ENCODE measurements at places on chromosomes 2 and 18.

DNA sequence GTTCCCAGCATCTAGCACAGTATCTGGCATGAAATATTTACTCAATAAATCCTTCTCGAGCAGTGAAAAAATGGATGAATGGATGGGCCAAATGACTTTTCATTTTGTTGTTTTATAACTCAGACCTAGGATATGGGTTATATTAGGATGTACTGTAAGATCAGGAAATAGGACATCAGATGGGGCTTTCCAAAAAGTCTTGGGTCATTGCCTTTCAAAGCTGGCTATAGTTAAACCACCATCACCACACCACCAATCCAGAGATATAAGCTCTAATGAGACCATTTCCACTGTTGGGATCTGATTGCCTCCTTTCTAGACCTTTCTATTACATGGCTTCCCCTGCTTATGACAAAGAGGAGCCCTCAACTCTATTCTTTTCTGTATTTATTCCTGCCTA lies 525.0 kb upstream of the TCF4 start:
- DNase-seq, result no peak

DNA sequence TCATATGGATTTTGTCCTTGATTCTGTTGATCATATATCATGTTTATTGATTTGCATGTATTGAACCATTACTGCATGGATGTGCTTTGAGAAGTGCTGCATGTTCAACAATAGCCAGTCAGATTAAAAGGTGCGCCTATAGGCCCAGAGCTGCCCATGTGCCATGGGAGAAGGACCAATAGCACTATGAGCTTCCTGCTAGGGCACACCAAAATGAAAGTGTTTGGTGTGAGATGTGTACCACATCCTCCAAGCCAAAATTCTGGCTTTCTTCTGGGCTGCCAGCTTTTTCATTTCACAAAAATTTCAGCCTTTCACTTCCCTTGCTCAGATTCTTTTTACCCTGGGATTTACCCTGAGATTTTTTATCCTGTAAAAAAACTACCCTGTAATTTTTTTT lies 34.8 kb upstream of the MMADHC start:
- DNase-seq, result no peak

DNA sequence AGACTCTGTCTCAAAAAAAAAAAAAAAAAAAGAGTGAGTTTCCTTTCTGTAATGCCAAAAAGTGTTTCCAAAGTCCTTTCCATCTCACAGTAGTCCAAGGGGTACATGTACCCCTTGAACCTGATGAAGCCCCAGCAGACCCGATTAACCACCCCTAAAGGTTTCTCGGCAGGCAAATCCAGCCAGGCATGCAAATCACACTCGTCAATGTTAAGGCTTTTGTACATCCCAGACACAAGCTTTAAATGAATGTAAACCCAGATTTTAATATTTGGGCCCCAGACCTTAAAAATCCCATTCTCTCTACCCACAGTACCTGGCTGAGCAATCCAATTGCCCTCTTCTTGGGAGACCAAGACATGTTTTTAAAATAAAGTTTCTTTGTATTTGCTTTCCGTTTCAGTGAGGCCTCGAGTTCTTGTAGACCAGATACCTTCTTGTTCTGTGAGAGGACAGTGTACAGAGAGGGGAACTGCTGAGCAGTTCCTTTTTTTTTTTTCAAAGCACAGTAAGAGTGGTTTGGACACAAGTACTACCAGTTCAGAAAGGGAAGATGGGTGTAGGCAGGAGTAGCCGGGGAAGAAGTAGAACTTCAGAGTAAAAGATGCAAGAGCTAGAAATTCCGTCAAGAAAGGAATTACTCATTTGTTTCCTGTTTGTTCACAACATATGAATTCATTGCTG lies at the start of gene NLRC4:
NLRC4 (minus strand) TSS at position 465 of the 684 bp plus-strand sequence. CDS start 8,111 bp downstream, outside the sequence.
- DNase-seq, result no peak

DNA sequence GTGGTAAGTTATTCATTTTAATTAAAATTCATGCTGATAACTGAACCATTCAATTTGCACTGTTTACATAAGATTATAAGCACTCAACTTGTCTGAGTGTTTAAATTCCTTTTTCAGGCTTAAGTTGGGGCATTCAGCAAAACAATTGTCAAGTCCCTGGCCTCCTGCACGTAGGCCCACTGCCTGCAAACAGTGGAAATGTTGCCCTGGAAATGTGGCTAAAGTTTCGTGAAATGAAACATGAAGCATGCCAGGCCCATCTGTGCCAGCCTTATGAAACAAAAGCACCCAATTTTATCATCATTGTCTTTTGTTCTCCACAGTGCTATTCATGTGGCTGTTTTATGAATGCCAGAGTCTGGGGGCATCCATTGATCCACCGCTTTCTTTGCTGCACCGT lies 163.7 kb downstream of the PTGR3 start:
- no peak for DNase-seq

- DNase-seq, result no peak
These were observed 110.8 kb downstream of the FMNL2 start for GRCh38 chr2:152445791-152446201.

DNA sequence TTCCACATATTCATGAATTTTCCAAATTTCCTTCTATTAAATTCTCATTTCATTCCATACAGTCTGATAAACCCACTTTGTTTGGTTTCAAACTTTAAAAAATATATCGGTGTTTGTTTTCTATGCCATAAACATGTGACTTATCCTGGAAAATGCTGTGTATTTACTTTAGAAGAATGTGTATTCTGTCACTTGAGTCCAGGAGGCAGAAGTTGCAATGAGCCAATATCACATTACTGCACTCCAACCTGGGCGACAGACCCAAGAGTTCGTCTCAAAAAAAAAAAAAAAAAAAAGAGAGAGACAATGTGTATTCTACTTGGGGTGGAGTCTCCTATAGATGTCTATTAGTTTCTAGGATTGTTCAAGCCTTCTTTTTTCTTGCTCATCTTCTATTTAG lies 31.8 kb downstream of the MBD5 start:
- DNase-seq, result no peak

GRCh38 chr2:24511894-24512293 lies 20.8 kb downstream of the NCOA1 start:
- no peak for DNase-seq

GRCh38 chr2:70490381-70490780 lies 63.2 kb downstream of the TGFA start:
- DNase-seq, result no peak

GRCh38 chr18:80241919-80242777 lies 5.2 kb downstream of the PARD6G start:
- no peak for DNase-seq

DNA sequence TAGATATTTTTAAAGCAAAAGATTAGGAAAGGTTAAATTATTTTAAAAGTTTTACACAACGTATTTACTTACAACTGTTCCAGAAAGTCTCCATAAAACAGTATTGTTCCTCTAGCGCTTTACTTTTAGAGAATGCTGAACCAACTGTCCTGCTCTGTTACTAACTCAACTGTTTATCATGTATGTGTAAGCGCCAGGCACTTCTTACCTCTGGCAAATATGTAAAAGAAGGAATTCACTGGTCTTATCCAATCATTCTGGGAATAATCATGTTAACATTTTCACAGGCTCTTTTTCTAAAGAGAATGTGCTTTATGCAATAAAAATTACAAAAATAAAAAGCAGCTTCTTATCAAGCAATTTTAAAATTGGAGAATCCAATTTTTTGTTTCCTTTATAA lies 68.0 kb downstream of the COBLL1 start:
- DNase-seq, result no peak

DNA sequence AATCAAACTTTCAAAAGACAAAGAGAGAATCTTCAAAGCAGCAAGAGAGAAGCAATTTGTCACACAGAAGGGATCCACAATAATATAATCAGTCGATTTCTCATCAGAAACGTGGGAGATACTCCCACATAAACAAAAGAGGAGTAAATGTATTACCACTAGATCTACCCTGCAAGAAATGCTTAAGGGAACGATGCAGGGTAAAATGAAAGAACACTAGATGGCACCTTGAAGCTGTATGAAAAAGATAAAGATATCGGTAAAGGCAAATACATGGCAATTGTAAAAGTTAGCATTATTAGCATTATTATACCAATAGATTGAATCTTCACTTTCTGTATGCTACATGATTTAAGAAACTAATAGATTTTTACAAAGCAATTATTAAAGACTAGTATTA lies 677.0 kb downstream of the SUCLG1 start:
- no peak for DNase-seq

GRCh38 chr2:45889620-45890370 lies 238.3 kb downstream of the PRKCE start:
- no peak for DNase-seq

DNA sequence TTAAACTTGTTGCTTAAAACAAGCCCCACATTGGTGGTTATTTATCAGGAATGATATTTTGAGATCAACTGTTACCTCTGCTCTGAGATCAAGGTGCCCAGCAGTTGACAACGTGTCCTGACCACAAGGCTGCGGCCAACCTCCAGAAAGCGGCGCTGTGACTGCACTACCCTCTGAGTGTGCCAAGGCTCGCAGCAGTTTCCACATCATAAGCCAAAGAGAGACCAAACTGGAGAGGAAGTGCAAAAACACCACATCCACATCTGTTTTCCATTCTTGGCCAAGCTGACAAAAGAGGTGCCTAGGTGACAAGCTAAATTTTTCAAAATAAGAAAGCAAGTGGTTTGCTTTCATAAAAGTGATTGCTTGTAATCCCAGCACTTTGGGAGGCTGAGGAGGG lies 410.8 kb upstream of the POU3F3 start:
- DNase-seq, result no peak

DNA sequence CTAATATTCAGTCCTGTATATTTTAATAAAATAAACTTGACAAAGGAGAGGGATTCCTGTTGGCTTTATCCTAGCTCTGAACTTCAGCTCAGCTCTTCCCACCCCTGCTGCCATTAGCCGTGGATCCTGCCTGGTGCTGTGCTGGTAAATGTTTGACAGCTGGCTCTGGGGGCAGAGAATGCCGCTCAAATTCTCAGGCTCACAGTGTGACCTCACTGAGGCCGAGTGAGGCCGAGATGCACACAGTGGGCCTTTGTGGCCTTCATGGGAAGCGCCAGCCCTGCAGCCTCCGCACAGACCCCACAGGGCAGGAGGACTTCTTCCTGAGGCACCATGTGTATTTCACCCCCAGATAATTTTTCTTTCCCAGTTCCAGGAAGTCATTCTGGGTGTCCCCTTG lies 16.5 kb upstream of the FAHD2A start:
- no peak for DNase-seq

DNA sequence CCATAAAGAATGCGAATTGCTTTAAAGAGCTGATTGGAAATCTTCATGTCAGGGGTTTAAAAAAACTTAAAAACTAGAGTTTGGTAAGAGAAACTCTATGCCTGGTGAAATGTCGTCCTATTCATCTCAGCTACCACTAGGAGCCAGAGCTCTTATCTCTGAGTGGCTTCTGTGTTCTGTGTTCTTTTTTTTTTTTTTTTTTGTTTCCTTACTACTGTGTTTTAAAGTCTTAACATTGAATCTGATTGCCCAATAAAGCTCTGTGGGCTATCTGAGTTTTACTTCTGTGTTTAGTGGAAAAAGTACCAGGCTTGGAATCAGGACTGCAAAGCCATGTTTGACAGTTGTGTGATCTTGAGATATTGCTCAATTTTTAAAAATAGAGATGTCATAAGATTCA lies 494.8 kb downstream of the RIT2 start:
- no peak for DNase-seq

DNA sequence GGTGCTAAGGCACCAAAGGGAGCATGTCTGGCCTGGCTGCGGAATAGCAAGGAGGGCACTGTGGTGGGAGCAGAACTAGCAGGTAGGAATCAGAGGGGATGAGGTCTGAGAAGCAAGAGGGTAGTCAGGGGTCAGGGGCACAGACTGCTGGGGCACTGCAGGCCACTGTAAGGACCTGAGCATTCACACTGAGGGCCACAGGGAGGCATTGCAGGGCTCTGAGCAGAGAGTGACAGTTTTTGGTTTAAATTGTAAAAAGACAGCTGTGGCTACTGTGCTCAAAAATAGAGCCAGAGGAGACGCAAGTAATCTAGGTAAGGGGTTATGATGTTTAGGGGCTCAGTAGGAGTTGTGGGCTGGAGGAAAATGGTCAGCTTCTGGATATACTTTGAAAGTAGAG lies 41.5 kb downstream of the ARHGAP25 start:
- no peak for DNase-seq

All from stimulated activated CD4-positive, alpha-beta T cell treated with anti-CD3 and anti-CD28 coated beads, Interleukin-4, amount 100 ng/mL, for 1 hour (primary cell).